ENCODE measurements at places on chromosomes 3 and 15.

DNA sequence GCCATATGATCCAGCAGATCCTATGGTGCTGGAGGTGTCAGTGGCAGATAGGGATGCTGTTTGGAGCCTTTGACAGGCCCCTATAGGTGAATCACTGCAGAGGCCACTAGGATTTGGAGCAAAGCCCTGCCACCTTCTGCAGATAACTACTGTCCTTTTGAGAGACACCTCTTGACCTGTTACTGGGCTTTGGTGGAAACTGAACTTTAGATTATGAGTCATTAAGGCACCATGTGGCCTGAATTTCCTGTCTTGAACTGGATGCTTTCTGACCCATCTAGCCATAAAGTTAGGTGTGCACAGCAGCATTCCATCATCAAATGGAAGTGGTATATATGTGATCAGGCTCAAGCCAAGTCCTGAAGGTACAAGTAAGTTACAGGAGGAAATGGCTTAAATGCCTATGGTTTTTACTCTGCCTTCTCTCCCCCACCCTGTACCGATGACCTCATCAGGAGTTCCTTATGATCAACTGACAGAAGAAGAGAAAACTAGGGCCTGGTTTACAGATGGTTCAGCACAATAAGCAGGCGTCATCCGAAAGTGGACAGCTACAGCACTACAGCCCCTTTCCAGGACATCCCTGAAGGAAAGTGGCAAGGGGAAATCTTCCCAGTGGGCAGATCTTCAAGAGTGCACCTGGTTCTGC lies 565.6 kb upstream of the AGTR1 start:
- DNase-seq = no peak

GRCh38 chr3:65578861-65579260 lies 459.9 kb downstream of the MAGI1 start:
- no peak for DNase-seq

DNA sequence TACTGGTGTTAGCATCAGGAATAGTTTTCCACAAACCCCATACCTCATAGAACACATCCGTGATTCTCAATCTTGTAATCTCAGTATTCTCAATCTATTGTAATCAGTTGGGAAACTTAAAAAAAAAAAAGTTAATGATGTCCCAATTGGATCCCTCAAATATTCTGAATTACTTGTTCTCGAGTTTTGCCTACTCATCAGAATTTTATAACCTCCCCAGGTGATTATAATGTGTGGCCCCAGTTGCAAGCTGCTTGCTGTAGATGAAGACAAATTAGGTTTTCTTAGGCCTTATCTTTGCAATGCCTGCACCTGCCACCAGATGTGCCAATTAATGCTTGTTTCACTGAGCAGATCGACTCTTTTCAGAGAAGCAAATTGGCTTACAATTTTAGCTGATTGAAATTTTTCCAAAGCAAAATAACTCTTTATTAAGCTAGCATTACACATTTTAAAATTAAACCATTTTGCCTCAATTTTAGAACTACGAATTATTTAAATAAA lies 19.0 kb upstream of the DIPK2A start:
- no peak for DNase-seq

DNA sequence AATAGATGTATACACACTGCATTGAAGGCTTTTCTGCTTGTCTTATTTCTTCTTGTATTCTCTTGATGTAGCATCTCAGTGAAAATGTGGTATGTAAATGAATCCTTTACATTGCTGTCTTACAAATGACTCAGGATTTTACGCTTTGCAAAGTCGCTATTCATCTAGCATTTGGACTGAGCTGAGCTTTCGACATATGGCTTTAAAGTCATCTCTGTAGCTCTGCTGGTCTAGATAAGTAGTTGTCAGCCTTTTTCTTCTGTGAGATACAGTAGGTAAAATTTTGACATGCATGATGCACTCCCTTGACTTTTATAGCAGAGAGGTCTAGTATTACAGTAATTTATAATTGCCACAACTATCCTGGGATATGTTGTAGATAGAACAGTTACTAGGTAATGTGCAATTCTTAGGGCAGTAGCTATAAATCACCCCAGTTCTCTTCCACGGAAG lies 16.8 kb downstream of the MEF2A start:
- DNase-seq = no peak

DNA sequence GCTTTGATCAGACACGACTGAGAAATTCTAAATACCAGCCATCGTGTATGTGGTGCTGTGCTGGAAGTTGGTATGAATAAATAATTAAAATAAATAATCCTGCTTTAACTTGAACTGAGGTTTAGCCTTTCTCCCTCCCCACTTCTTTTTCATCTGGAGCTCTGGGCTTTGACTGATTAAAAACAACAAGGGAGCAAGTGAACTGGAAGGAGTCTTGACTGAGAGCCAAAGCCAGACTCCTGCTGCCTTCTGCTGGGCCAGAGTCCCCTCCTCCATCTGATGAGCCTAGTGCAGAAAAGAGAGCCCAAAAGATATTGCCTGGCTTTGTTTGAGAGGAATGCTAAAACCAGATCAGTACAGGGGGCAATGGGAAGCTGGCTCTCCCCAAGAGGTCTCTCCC lies 96.0 kb downstream of the CCNL1 start:
- no peak for DNase-seq

DNA sequence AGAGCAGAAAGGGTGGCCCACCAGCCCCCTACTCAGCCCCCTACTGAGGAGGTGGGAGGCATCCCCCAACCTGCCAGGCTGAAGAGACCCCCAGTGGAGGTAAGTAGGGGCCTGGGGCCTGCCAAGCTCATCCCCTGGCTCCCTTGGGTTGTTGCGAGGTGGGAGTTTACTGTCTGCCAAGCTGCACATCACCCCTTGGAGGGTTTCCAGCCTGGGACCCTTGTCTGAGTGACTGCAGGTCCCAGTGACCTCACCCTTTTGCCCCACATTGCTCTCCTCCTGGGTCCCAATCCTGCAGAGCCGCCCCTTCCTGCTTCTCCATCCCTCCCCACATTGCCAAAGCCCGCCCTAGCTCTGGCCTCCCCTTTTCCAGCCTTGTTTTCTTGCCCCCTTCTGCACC lies 1.0 kb upstream of the ALS2CL start:
- no peak for DNase-seq

- DNase-seq = no peak
Observed at GRCh38 chr3:27713435-27714145, 8.5 kb downstream of the EOMES start.

- no peak for DNase-seq
Observed at GRCh38 chr3:129558772-129559564, 16.0 kb downstream of the H1-8 start.

- DNase-seq = no peak
Observed at GRCh38 chr3:195788711-195789581, 22.8 kb downstream of the MUC4 start.

DNA sequence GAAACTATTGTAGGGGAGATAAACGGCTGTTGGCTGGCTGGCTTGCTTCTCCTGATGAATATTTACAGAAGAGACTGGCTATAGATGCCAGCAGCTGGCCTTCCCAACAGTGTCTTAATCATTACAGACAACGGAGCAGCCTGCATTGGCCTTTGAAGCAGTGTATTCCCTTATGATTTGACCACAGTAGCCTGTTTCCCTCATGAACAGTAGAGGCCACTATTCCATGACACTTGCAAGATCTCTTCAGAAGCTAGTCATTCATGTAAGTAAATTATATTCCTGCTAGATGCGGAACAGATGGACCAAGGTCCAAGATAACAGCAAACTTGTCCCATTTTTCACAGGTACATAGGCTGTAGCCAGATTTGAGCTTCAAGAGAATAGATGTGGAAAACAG lies 47.3 kb downstream of the TMCO5A start:
- DNase-seq = no peak

DNA sequence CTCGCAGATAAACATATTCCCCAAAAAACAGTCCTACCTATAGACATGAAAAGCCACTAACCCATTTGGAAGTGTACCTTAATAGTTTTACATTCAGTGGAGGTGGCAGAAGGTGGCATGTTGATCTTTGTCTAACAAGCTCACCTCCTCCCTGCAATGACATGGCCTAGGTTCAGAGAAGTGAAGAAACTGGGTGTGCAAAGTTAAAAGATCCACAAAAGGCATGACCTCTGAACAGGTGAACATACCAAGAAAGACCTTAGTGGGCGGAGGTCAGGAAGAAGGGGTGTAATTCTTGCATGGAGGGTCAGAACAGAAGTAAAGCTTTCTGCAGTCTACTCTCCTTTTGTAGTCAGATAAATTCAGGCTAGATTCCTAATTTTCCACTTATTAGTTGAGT lies 822 bp downstream of the MRPL3 start:
- DNase-seq = no peak

DNA sequence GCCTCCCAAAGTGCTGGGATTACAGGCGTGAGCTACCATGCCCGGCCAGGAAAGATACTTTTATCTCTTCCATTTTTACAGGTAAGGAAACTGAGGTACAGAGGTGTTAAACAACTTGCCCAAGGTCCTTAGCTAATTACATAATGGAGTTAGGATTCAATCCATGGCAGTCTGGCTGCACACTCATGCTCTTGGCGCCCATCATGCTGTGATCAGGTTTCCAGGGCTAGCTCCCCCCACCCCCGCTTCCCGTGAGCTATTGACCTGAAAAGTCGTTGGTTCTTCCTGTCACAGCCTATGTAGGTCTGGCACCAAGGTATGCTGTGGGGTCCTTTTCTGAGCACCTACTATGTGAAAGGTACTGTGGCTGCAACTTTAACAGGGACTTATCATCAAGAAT lies 55.9 kb upstream of the LARS2 start:
- no peak for DNase-seq

GRCh38 chr3:189680723-189681122 lies 49.5 kb downstream of the TP63 start:
- DNase-seq = no peak

DNA sequence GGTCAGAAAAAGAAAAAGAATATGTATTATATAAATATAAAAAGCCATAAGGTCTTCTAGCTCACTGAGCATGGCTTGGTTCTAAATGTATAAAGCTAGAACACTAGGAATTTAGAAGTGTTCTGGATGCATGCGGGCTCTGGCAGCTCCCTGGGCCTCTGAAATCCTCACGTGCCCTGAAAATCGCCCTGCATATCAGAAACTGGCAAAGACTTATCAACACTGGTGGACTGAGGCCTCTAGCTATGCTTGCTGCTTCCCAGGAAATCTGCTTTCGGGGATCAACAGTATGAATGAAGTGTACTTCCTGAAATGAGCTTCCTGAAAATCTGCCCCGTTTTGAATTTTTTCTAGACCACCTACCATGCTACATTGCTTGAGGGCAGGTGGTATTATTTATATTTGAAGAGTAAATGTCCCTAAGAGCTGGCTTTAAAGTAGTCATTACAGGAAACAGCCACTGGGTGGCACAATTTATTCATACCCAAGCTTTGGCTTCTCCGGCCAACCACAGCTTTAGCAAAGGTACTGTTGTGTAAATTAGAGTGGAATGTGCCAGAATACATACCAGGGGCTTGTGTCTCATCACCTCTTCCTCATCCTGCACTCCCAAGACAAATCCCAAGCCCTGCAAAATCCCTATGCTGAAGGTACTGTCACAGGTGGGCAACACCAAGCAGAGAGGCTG lies 17.7 kb downstream of the CRTAP start:
- no peak for DNase-seq

DNA sequence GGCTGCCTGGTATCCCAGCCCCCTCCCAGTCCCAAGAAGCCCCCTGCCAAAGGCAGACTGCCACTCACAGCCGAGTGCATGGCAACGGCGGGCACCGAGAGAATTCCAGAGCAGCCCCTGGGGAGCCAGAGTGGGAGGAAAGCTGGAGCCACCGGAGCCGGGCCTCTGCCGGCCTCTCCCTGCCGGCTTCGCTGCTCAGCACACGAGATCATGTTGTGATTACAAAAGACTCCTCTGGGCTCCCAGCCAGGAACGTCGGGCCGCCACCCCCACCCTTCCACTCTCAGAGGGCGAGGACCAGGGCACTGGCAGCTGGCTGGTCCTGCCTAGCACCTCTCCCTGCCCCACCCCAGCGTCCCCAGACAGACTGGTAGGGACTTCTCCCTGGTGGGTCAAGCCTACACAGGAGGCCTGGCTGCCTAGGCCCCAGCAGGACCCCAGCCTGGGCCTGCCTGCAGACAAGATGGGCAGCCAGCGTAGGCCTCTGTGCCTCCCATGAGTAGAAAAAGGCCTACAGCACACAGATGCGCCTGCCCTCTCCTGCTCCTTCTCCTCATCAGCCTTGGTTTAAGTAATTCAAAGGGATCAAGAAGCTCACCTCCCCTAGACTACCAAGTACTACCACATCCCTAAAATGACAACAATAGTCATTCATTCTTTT lies at the start of gene CCDC9B:
Gene CCDC9B, minus strand, starts transcription at position 200 of the 661 bp plus-strand sequence. Its CDS starts 120 bp downstream, at position 80.
- DNase-seq = no peak

DNA sequence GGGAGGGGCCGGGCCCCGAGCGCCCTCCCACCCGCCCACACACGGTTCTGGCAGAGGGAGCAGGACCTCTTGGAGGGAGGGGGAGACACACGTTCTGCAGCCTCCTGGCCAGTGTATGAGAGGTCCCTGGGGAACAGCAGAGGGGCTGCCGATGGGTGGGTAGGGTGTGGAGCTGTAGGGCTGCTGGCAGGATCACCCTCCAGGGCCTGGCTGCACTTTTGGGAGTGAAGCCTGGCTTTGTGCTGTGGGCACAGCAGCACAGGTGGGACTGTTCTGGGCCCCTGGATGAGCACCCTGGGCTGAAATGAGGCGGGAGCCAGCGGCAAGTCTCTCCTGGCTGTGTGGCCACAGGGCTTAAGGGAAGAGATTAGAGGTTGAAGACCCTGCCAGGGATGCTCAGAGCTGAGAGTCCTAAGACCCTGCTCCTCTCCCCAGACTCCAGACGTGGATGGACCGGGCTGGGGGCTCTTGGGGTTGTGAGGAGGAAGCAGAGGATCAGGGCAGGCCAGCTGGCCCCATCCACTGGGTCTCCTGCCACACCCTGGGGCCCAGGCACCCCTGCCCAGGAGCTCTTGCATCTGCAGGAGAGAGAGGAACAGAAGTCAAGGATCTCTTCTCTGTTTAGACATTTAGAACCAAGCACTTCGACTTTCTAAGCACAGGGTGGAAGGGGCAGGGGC lies 45.2 kb downstream of the RGMA start:
- no peak for DNase-seq

DNA sequence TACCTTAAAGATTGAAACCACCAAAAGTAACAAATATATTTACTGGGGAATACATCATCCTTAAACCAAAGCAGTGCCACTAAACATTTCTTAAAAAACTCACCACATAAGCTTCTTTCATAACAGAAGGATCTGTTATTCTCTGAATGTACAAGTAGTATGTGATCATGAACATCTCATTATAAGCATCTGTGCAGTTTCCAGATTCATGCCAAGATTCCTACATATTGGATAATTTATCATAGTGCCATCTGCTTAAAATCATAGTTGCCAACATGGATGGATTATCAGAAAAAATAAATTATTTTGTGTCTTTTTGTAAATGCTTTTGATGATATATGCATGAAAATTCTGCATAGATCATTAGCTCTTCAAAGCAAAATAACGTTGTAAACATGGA lies 21.8 kb upstream of the BCHE start:
- DNase-seq = no peak

- DNase-seq = no peak
Observed at GRCh38 chr3:192864941-192865340, 52.7 kb downstream of the MB21D2 start.

DNA sequence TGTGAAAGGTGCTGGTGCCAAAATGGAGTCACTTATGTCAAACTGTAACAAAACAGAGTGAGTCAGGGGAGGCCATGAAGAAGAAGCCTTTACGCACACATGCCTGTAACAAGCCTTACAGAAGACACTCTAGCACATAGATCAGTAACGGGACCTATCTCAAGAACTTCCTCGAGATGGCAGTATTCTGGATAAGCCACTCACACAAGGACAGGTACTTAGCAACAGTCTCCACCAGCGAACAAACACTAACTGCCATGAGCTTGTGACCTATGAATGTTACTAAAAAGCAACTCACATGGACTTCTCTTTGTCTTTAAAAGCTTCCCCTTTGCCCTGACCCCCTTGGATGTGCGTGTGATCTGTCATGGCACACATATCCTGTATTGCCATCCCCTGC lies 235.1 kb downstream of the CD47 start:
- DNase-seq = no peak

Measured in stimulated activated CD8-positive, alpha-beta memory T cell treated with anti-CD3 and anti-CD28 coated beads, Interleukin-4, amount 100 ng/mL, for 4 hours (primary cell).